GOT3 (cell line): ENCODE measurements at places on chromosomes 7 and 10.

DNA sequence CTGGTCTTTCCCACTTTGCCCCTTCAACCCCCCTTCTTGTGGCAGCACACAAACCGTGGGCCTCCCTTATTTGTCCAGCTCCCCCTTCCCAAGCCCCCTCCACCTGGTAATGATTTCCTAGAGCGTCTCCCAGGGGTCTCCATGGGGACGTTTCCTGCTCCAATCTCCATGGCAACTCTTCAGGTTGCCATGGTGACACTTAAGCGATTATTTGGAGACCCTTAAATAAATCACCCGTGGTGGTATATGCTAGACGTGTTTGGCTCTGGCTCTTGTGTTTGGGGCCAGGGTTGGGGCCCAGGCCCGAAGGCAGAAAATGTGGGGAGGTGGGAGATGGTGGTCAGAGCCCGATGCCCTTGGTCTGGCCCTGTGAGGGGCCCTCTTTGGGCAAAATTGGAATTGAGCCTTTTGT is 41.1 kb upstream of the DLG5 start:
- DNase-seq, result no peak

DNA sequence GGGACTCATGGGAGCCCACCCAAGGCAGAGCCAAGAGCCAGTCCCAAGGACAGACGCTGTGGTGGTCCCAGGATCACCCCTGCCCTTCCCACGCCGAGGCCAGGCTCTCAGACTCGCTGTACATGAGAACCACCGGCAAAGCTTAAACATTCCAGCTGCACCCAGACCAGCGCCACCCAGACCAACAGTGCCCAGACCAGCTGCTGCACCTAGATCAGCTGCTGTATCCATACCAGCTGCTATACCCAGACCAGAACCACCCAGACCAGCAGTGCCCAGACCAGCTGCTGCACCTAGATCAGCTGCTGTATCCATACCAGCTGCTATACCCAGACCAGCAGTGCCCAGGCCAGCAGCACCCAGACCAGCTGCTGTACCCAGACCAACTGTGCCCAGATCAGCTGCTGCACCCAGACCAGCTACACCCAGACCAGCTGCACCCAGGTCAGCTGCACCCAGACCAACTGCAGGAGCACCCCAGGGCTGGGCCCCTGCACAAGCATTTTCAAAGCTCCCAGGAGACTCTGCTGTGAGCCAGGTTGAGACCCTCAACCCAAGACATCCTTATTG is 47.9 kb upstream of the CNPY1 start:
- DNase-seq, result no peak

GRCh38 chr7:117706210-117706609 is 167.0 kb downstream of the CTTNBP2 start:
- no peak for DNase-seq

GRCh38 chr10:86671985-86672710 is 3.8 kb downstream of the LDB3 start:
- DNase-seq, result no peak

GRCh38 chr7:141232286-141233051 is 158.6 kb downstream of the TMEM178B start:
- DNase-seq, result no peak

DNA sequence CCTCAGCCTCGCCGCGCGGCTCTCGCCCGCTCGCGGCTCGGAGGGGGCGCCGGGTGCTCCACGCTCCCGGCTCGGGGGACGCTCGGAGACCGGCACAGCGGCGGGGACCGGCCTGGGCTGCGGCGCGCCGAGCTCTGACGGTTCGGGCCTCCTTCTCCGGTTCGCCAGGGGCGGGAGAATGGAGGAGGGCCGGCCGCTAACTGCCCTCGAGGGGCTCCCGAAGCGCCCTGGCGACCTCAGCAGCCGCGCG is 232 bp upstream of the GRID1 start:
- DNase-seq, result no peak

GRCh38 chr10:35185260-35186034 is 58.8 kb downstream of the CREM start:
- DNase-seq, result no peak

- DNase-seq, result no peak
Measured at GRCh38 chr7:30411897-30412296, 66.7 kb downstream of the NOD1 start.

- no peak for DNase-seq
Measured at GRCh38 chr7:44058759-44059218, 6.6 kb downstream of the PGAM2 start.

GRCh38 chr10:44028384-44029137 is 356.3 kb downstream of the CXCL12 start:
- DNase-seq, result no peak

- DNase-seq, result no peak
Measured at GRCh38 chr7:151209588-151209987, 700 bp downstream of the H2BK1 start.

DNA sequence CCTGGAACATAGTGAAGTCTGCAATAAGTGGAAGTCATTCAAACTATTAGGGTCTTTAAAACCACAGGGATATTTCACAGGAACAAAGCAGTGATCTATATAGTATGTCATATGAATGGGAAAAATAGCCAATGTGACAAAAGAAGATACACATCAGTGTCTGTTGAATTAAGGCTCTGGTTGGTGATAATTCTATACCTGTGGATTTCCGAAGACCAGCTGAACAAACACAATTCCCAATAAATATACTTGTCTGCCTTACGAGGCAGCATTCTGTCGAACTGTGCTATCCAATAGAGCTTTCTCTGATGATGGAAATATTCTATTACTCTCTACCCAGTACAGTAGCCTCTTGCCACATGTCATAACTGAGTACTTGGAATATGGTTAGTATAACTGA is 55.9 kb upstream of the CAV2 start:
- no peak for DNase-seq

DNA sequence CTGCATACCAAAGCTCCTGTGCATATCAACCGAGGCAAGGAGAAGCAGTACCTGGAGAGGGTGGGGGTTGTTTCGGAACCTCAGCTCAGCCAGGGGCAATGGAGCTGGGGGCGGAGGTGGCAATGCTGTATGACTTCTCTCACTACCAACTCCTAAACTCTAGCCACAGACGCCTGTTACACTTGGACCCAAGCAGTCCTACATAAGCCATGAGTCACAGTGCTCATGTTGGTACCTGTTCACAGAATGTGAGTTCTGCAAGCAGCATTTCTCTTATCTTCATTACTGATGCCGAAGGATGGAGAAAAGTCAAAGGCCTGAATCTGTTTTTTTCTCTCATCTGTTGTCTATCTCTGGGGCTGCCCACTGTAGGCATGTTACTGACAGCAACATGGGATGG is 3.2 kb upstream of the RAB18 start:
- DNase-seq, result no peak

- no peak for DNase-seq
Measured at GRCh38 chr7:135335628-135336139, 102.0 kb downstream of the STRA8 start.

DNA sequence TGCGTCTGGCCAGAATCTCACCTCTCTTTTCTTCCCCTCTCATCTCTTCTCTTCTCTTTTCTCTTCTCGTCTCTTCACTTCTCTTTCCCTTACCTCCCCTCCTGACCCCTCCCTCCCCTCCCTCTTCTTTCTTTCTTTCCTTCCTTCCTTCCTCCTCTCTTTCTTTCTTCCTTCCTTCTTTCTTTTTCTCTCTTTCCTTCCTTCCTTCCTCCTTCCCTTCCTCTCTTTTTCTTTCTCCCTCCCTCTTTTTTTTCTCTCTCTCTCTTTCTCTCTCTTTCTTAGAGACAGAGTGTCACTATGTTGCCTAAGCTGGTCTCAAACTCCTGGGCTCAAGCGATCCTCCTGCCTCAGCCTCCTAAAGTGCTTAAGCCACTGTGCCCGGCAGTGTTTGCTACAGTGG is 4.6 kb upstream of the GTF2IRD1 start:
- DNase-seq, result no peak

GRCh38 chr10:49257154-49257553 is 41.8 kb upstream of the C10orf71 start:
- no peak for DNase-seq

- DNase-seq, result no peak
Measured at GRCh38 chr7:81624650-81625631, 144.9 kb downstream of the HGF start.

DNA sequence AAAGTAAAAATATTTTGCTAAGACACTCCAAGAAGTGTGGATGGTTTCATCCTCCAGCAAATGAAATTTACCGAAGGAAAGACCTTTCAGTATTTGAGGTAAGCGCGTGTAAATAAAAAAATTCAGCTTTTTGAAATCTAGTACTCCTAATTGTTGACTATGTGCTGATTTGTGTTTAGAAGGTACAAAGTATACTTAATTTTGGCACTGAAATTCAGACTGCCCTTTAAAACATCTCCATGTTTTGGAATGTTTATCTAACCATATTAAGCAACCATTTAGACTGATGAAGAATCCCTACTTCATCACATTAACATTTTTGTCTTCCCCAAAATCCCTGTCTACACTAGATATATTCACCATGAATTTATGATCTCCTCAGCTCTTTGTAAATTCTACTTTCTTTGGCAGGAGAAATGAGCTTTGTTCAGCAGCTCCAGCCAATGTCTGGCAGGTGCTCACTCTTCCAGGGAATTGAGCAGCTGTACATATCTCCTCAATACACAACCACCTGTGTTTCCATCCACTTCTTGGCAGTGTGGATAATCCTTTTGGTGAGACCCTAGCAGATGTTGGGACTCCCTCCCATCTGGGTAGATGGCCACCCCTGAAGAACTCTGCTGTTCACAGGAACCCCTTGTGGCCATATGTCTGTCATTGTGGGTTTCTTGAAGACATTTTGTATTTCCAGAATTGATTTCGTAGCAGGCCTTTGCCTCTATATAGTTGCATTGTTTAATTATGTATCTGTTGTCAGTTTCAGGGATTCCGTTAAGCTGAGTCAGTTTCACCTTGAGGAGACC is 129.4 kb upstream of the SAMD8 start:
- DNase-seq, result no peak

GRCh38 chr7:8597565-8597964 is 164.2 kb downstream of the NXPH1 start:
- no peak for DNase-seq

DNA sequence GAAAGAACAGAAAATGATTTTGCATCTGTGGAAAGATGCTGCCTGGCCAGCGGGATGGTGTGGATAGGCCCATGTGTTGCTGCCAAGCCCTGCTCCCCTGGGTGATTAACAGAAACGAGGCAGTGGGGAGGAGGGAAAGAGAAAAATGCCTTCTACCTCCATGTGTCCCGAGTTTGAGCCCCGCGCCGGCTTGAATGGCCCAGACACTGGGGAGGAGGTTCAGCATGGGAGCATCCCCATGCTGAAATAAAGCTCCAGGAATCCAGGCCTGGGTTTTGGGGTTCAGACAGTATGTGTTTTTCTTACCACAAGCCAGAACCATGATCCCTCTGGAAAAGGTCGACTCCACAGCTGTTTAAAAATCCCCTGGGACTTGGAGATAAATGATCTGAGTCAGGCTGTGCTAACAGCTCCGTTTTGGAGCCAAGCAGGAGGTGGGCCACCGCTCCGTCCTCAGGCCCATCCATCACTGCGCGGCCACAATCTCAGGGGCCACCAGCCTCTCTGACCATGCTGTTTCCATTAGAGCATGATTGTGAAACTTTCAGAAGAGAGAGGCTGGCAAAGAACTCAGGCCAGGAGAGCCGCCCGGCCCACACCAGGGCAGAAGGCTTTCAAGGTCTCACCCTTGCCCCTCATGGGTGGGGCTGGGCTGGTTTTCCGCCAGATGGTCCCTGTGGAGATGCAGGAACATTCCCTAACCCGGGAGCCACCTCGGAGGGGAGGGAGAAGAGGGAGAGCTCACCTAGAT is 299.7 kb downstream of the ZEB1 start:
- peak; percentile 41 for DNase-seq

DNA sequence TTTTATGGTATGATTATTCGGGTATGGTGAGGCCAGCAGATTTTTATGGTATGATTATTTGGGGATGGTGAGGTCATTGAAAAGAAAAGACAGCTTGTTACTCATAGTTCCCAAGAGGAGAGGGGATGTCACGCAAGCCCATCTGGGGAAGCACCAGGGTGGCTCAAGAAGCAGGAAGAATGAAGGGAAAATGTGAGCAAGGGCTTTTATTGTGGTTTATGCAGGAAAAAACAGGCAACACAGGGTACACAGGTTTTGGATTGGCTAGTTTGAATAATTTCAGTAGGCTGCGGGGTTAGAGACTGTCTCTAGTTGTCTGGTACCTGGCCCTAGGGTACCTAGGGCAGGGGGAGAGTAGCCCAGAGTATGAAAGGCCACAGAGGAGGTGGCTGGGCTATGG is 26.8 kb upstream of the DGKI start:
- peak; percentile 9 for DNase-seq

GRCh38 chr10:121788717-121789116 is 139.1 kb downstream of the ATE1 start:
- no peak for DNase-seq

DNA sequence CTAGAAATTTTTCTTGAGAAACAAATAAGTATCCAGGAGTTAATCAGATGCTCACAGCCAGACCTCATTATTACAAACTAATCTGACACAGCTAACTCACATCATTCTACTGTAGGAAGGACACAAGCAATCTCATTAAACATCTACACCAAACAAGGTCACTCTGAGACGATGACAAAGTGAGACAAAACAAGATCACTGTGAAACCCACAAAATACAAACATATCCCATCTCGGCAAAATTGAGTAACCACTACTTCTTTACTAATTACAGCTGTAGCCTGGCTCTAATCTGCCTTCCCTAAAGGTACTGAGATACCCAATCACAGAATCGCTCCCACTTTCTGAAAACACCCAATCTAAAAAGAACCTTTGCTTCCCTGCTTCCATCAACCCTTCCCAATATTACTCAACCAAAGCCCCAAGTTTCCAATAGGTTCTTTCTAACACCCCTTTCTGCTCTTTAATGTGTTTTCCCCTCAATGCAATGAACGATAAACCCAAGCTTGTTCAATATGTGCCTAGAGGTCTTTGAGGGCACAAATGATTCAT is 26.9 kb downstream of the CCDC6 start:
- no peak for DNase-seq

DNA sequence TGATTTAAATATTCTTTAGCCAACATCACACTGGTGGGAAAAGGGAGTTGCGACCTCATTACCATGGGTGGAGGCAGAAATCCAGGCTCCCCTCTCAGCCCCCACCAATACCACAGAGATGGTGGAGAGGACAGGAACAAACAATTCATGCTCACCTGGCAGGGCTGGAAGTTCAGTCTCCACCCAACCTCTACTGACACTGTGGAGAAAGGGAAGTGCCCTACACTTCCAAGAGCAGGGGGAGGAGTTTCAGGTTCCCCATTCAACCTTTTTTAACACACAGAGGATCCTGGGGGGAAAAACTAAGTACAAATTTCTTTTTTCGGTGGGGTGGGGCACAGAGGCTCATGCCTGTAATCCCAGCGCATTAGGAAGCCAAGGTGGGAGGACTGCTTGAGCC is 210.1 kb upstream of the KCTD7 start:
- no peak for DNase-seq

DNA sequence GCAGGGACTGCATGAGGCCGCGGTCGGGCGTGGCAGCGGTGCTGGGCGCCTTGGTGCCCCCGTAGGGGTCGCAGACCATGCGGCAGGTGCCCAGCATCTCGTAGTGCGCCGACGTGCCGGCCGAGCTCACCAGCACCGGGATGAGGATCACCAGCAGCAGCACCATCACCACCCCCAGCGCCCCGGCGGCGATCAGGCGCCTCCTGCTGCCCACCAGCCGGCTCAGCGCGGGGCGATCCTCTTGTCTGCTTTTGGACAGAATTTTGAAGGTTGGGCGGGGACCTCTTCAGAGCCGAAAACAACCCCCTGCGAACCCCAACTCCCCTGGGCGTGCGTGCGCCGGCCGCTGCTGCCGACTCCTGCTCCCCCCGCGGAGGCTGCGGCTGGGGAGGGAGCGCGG is 779 bp downstream of the C1QL3 start:
- no peak for DNase-seq
